ENCODE measurements at places on chromosomes 13 and 19.
A peak's percentile ranks its signal among the peaks of the same experiment; 100 is the strongest.

GRCh38 chr19:5106191-5106726 is 137.3 kb downstream of the KDM4B start:
- no peak for DNase-seq

GRCh38 chr19:46875234-46875633 is 14.4 kb downstream of the ARHGAP35 start:
- DNase-seq = no peak

GRCh38 chr13:114310956-114311355 is 3.3 kb upstream of the CHAMP1 start:
- DNase-seq = no peak

- no peak for DNase-seq
These were observed 11.2 kb downstream of the PPP6R1 start for GRCh38 chr19:55247621-55248099.

DNA sequence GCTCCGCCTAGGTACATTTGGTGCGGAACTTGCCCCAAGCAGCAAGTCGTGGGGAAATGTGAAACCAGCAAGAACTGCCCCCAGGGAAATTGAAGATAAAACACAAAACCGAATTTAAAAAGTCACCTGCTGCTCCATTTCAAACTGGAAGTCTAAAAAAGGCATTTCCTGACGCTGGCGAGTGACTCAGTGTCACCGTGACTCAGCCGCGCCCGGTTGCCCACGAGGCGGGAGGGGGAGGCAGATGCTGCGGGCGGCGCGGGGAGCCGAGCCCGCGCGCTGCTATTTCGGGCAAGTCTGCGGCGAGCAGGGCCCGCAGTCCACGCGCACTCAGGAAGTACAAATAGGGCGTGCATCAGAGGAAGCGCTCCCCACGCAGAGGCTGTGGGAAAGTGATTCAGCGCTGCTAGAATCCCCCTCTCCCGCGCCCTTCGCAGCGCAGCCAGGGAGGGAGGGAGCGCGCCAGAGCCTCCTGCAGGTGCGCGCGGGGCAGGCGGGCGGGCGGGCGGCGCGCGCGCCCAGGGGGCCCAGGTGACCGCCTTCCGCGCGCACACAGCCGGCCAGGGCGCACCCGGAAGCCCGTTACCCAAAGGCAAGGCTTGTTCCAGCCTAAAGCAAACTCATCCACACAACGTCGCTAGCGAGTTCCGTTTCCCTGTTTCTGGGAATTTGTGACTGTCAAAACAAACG is 168.8 kb downstream of the COL4A1 start:
- DNase-seq = peak; percentile 12

DNA sequence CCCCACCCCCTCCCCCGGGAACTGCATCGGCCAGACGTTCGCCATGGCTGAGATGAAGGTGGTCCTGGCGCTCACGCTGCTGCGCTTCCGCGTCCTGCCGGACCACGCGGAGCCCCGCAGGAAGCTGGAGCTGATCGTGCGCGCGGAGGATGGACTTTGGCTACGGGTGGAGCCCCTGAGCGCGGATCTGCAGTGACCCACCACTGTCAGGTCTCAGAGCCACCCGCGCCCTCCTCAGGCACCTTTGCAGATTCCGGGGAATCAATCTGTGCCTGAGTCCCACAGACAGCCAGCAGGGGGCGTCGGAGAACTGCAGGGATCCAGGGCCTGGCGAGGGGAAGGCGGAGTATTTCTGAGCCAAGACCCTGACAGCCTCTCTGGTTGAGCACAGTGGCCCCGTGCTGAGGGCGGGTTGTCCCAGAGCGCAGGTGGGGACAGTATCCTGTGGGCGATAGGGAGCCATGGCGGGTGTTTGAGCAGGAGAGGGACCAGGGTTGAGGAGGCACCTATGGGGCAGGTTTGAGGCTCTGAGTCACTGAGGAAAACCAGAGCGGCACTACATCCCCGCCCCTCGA is 30.4 kb upstream of the CYP4F8 start:
- DNase-seq = peak; percentile 79

DNA sequence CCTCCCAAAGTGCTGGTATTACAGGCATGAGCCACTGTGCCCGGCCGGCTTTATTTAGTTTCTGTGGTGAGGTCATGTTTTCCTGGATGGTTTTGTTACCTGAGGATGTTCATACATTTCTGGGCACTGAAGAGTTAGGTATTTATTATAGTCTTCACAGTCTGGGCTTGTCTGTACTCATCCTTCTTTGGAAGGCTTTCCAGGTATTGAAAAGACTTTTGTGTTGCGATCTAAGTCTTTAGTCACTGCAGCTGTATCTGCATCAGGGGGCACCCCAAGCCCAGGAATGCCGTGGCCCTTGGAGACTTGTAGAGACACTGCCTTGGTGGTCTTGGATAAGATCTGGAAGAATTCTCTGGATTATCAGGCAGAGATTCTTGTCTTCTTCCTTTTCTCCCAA is 12.8 kb downstream of the BLOC1S3 start:
- DNase-seq = no peak

DNA sequence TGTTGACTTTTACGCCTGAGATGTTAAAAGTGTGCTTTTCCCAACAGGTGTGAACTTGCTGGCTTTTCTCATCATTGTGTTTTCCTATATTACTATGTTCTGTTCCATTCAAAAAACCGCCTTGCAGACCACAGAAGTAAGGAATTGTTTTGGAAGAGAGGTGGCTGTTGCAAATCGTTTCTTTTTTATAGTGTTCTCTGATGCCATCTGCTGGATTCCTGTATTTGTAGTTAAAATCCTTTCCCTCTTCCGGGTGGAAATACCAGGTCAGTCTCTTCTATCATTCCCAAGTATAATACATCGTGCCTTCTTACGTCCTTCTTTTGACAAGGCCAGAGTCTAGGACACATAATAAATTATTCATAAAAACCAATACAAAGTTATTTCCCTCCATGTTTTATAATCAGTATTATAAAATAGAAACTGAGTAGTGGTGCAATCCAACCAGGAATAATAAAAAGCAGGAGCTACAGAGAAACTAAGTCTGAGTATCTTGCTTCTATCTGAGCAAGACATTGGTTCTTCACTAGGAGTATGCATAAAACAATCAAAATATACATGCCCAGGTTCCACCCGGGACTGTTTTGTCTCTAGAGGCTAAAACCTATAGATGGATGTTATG is 57.9 kb downstream of the RXFP2 start:
- no peak for DNase-seq

- DNase-seq = peak; percentile 14
These were observed 1.3 kb upstream of the INTS6 start for GRCh38 chr13:51453959-51454703.

DNA sequence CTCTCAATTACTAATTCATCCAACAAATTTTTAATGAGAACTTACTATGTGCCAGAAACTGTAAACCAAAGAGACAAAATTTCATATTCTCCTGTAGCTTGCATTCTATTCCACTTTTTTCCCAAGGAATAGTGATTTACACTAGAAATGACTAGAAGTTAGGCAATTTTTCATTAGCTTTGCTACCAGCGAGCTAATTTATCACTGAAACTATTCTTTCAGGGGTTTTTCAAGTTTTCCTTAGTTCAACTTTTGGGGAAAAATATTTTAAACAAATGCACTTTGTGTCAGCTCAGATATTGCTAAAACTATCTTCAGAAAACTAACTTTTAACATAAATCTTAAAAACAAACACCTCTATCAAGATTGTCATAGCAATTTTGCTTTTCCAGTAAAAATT is 5.4 kb downstream of the TNFRSF19 start:
- DNase-seq = no peak

DNA sequence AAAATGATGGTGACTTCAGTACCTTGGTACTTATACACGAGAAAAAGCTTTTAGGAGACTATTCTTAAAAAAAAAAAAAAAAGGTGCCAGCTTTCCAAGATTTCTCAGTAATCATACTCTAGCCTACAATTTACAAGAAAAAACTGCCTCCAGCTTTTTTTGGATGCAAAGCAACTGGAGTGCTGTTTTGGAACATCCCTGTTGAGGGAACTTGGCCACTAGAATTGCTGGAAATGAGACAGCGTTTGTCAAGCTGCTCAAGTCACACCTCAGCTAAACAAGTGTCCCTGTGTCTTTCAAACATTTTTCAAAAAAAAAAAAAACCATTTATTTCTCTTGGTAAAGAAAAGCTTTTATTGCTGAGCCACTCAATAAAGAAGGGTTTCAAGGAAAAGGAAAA is 413.1 kb upstream of the ARGLU1 start:
- no peak for DNase-seq

DNA sequence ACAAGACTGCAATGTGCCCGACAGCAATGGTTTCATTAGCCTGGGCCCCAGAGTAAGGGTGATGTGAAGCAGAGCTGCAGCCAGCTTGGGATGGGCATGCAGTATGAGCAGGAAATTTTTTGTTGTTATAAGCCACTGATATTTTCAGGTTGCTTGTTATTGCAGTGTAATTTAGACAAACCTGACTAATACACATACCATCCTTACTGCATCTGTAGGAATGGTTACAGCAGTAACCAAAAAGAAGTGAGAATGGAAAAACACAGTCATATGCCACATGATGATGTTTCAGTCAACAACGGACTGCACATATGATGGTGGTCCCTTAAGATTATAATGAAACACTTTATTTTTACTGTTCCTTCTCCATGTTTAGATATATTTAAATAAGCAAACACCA is 8.6 kb upstream of the POMP start:
- no peak for DNase-seq

DNA sequence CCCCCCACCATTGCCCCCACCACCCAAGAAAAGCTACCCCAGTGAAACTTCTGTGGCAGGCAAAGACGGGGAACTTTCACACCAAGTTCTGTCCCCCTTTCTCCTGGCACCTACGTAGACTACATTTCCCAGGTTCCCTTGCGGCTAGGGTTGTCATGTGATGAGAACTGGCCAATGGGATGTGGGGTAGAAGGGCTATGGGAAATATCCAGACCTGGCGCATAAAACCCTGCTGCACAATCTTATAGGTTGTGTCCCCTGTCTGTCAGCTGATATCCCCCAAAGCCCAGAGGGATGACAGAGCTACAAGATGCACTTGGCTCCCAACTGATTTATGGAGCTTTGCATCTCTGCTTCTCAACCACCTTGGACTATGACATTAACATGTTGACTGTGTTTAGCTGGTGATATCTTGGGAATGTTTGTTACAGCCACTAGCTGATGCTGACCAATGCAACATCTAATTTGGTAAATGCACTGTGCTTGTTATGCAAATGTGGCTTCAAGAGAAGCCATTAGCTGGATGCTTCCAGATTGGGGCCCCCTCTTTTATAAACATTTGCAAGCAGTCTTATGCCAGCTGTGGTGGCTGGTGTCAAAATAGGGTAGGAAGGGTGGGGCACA is 6.1 kb downstream of the SH2D3A start:
- DNase-seq = no peak

DNA sequence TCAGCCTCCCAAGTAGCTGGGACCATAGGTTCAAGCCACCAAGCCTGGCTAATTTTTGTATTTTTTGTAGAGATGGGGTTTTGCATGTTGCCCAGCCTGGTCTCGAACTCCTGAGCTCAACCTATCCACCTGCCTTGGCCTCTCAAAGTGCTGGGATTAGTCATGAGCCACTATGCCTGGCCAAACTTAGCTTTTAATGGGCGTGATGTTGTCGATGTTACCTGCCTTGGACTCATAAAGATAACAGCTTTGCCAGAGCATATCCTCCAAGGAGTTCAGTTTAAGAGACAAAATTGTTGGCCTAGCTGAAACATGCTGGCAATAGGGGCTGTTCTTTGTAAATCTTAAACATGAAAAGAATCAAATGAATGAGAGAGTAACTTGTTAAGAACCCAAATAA is 13.1 kb downstream of the POLR1D start:
- no peak for DNase-seq

DNA sequence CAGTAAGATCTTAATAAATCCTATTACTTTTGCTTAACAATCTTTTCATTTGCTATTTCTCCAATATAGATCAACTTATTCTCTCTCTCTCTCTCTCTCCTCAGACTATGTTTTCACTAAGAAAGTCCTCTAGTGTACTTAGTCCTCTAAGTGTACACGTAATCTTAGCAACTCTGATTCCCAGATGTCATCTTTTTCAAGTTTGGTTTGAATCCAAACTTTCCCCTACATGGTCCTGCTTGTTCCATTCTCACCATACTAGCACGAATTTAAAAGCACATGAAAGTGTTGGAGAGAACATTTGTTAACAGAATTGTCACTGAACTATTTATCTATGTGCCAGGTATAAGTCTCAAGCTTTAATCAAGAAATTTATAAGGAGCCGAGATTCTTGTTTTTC is 202.9 kb downstream of the SPRY2 start:
- no peak for DNase-seq

DNA sequence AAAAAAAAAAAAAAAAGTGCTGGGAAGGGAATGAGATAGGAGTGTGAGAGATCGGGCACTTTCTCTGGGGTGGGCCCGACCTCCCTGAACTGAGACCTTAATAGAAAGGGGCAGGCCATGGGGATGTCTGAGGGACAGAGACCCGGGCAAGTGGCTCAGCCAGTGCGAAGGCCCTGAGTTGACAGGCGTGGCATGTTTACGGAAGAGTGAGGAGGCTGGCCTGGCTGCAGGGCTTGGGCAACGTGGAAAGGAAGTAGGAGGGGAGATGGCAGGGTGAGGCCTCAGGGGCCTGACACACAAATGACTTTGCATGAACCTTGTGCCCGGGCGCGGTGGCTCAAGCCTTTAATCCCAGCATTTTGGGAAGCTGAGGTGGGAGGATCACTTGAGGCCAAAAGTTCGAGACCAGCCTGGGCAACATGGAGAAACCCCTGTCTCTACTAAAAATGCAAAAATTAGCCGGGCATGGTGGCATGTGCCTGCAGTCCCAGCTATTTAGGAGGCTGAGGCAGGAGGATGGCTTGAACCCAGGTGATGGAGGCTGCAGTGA is 13.9 kb downstream of the FCHO1 start:
- DNase-seq = no peak

DNA sequence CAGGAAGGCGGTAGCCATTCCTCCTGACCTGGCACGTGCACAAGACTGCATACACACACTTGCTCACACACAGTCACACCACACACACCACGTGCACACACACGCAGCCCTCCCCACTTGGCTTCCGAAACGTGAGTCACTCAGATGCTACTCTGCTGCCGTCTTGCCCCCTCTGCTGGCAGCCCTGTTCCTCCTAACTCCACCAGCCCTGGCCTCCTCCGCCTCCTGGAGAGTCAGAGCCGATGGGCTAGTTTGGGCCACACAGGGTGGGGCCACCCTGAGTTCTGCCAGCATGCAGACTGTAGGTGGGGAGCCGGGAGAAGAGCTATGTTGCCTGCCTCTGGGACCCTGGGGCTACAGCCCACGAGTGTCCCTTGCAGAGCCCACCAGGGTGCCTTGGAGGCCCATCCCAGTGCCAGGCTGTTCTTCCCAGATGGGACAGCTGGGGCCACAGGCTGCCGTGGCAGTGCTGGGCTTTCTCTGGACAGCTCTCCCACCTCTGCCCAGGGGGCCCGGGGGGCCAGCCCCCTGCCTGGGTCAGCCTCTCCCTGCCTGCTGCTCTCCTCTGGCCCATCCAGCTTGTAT is 12.1 kb downstream of the PIN1 start:
- no peak for DNase-seq

GRCh38 chr13:74032325-74032724 is 101.9 kb downstream of the KLF12 start:
- DNase-seq = no peak

GRCh38 chr19:37954421-37954874 is 47.4 kb downstream of the SIPA1L3 start:
- DNase-seq = no peak

- DNase-seq = no peak
These were observed 24.6 kb downstream of the ZMYM5 start for GRCh38 chr13:19838865-19839275.
